Natural killer cell (primary cell): ENCODE measurements at places on chromosomes 7 and 10. TPM values are rescaled to one million over a fixed set of nuclear protein-coding genes. Genes with fewer than 3 reads are reported as not detected.

GRCh38 chr10:58981846-58982245 is 194.6 kb upstream of the PHYHIPL start:
- H3K36me3 ChIP-seq, result no peaks in the 10 kb centered on the region
- H3K27ac ChIP-seq, result no peak overlapping the region
- no peak overlapping the region for H3K4me3 ChIP-seq

DNA sequence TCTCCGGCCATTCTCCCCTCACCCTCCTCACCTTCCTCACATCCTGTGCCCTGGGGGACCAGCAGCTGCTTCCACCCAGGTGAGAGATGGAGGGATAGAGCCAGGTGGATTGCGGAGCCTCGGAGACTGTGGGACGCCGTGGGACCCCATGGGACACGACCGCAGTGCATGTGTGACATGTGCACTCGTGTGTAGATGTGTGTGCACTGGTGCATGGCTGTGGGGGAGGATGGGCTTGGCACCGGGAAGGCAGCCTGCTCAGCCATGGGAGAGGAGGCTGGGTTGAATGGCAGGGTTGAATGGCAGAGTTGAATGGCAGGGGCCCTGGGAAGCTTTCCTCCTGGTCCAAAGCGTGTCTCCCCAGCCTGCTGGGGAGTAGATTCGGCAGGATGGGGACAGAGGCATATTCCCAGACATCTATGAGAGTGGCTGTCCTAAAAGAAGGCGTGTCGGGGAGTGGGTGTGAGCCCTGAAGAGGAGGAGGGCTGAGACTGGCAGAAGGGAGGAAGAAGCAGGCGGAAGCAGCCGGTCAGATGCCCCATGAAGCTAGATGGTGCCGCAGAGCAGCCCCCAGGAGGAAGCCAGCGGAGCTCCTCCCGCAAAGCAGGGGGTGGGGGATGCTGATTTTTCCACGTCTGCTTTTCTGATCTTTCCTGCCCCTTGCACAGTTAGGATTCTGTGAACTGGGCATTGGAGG is 815 bp downstream of the GIMAP8 start:
- H3K4me1 ChIP-seq, result peaks cover 71% of the 10 kb centered on the region
- H3K36me3 ChIP-seq, result peaks cover 6% of the 10 kb centered on the region
- peak; percentile 45 for DNase-seq
- peak overlapping the region; percentile 69 for H3K4me3 ChIP-seq
- H3K27ac ChIP-seq, result peak overlapping the region; percentile 89

STOX1 gene
- total RNA-seq, result not detected

GRCh38 chr10:1120306-1120705 is 64.1 kb downstream of the WDR37 start:
- no peaks in the 10 kb centered on the region for H3K4me1 ChIP-seq
- H3K27ac ChIP-seq, result no peak overlapping the region
- no peak for DNase-seq
- H3K4me3 ChIP-seq, result no peak overlapping the region
- H3K27me3 ChIP-seq, result no peaks in the 10 kb centered on the region

LRRN3 gene
- total RNA-seq, result not detected

DNA sequence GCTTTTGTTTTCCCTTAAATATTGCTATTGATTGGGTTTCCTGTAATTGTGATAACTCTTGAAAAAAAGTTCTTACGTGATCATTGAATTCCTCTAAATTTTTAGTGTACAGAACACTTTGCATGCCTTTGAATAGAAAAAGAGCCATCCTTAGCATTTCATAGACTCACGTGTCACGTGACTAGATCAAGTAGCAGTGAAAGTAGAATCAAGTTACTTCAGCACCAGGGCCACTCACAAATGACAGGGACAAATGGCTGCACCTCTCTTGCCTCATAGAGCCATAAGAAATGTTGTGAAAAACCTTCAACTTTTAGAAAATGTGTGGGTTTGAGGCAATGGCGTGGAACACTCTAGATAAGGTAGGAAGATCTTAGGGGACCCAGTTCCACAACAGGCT is 203.8 kb downstream of the ZEB1 start:
- no peak overlapping the region for H3K4me3 ChIP-seq
- no peaks in the 10 kb centered on the region for H3K4me1 ChIP-seq
- DNase-seq, result no peak
- H3K36me3 ChIP-seq, result peaks cover 44% of the 10 kb centered on the region
- no peak overlapping the region for H3K27ac ChIP-seq
- H3K27me3 ChIP-seq, result no peaks in the 10 kb centered on the region

GTPBP10 gene
- total RNA-seq, result 15.2 TPM
